Putamen (tissue), 1 donor: ENCODE measurements at places on chromosomes 7 and 10.

DNA sequence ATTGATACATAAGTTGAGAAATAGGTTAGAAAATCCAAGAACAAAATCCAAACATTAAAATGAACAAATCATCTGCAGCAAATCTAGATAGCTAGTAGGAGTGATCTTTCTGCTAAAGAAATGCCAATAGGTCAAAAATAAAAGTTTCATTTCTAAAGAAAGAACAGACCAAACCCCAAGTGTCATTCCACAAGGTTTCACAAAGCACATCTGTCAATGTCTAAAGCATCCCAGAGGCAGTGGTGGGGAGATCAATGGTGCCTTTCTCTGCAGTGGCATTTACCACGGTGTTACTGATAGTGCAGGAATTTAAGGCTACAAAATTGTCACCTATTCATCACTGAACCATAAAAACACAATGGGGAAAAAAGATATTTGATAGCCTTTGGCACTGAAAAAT is 147.9 kb downstream of the PARD3 start:
- DNase-seq = no peak

DNA sequence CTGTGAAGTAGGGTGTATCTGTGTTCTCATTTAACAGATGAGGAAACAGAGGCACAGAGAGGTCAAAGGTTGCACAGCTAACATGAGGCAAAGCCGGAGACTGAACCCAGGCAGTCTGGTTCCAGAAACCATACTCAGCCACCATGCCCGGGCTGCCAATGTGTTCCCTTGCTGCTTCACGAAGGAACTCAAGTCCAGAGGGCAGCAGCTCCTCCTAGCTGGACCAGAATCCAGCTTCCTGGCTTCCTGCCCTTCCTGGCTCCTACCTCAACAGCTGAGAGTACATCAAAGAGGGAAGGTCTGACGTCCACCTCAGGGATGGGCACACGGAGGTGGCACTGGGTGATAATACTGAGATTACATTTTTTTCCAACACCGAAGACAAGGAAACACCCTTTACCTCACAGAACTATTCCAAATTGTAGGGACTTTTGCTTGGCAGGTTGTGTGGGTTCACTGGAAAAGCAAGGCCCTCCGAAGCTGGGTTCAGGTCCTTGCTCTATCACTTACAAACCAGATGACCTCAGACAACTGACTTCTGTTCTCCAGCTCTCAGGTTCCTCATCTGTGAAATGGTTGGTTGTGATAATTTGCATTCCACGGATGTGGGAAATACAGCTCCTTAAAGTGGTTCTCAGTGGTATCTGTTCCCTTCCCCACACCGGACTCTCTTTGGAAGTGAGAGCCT is 154.1 kb upstream of the ZMIZ1 start:
- DNase-seq = peak; percentile 29

GRCh38 chr10:125692196-125692595 is 9.2 kb upstream of the TEX36 start:
- DNase-seq = no peak

DNA sequence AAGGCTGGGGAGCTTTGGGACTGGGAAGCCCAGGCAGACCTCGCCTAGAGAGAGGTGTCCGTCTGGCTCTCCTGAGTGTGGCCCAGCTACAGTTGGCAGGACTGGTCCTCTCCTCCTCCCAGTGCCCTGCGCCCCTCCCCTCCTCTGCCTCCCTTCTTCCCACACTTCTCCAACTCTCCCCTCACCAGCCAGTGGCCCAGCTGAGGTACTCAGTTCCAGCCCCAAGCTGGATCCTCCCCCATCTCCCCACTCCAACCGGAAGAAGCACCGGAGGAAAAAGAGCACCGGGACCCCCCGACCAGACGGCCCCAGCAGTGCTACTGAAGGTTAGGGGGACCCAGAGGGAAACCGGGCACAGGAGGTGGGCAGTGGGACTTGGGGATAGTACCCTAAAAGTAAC is 27.7 kb downstream of the GBX1 start:
- no peak for DNase-seq
